ENCODE measurements at places on chromosomes 6 and 20. TPM values are rescaled to one million over a fixed set of nuclear protein-coding genes. Genes with fewer than 3 reads are reported as not detected.

APCDD1L gene
- total RNA-seq, result not detected

GRCh38 chr6:99467509-99468106, 42.5 kb upstream of the PNISR start:
- DNase-seq, result no peak
- no peaks in the 10 kb centered on the region for H3K27me3 ChIP-seq
- no peak overlapping the region for H3K27ac ChIP-seq
- H3K36me3 ChIP-seq, result peaks cover 3% of the 10 kb centered on the region
- no peaks in the 10 kb centered on the region for H3K4me1 ChIP-seq

DNA sequence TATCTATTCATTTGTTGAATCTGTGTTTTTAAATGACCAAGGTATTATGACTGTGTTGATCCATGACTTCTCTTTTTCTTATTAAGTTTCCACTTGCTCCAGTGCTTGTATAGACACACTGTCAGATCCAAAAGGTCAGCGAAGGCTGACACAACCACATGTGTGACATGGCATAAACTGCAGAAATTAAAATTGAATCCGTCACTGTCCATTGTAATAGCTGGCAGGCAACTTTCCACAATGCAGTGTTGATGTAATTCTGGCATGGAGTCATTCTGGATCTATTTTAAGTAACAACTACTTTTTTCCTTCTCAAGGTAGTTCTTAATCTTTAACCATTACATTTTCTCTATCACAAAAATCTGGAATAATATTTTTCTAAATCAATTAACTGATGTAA, 145.3 kb downstream of the AIG1 start:
- H3K27me3 ChIP-seq, result no peaks in the 10 kb centered on the region
- DNase-seq, result no peak
- H3K4me3 ChIP-seq, result no peak overlapping the region
- H3K36me3 ChIP-seq, result peaks cover 9% of the 10 kb centered on the region
- H3K27ac ChIP-seq, result no peak overlapping the region

DNA sequence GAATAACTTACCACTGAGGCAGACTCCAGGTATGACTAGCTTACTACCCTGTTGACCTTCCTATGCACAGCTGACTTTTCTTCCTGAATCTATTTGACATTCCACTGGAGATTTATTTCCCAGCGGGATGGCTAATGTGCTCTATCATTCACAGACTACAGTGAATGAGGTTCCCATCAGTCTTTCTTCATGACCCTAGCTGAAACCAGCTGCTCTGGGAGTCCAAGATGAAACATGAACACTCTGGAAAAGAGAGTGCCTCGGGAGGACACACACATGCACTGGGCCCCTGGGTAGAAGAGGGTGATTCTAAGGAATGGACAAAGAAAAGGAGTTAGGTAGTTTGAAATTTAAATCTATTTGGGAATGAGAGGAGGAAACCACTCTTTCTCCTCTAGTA, 82.6 kb upstream of the DST start:
- DNase-seq, result no peak
- no peaks in the 10 kb centered on the region for H3K36me3 ChIP-seq
- no peaks in the 10 kb centered on the region for H3K4me1 ChIP-seq
- no peak overlapping the region for H3K4me3 ChIP-seq
- H3K27me3 ChIP-seq, result no peaks in the 10 kb centered on the region
- no peak overlapping the region for H3K27ac ChIP-seq

- H3K27me3 ChIP-seq, result peaks cover 14% of the 10 kb centered on the region
- no peak overlapping the region for H3K27ac ChIP-seq
- peaks cover 3% of the 10 kb centered on the region for H3K4me1 ChIP-seq
- DNase-seq, result no peak
These were observed 3.9 kb upstream of the KCNS1 start for GRCh38 chr20:45104786-45105185.

CGA gene
- not detected for total RNA-seq

- H3K4me3 ChIP-seq, result no peak overlapping the region
- peaks cover 12% of the 10 kb centered on the region for H3K27me3 ChIP-seq
- peaks cover 3% of the 10 kb centered on the region for H3K4me1 ChIP-seq
- H3K27ac ChIP-seq, result no peak overlapping the region
- DNase-seq, result no peak
These were observed 55.0 kb upstream of the TCF21 start for GRCh38 chr6:133833949-133834359.

DNA sequence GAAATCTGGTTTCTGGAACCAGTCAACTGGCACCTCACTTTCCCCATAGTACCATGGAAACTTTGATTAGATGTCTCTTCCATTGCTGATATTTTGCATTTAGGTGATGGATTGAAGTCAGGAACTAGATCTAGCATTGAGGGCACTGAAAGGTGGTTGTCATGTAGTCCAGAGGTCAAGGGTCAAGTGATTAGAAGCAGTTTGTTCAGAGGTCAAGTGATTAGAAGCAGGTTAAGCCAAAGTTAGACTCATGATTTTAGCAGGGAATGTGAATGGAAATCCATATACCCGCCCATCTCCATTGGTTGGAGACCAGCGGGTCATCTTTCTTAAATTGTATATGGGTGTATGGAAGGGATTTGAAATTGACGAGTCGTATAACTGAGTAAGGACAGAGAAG, 51.2 kb downstream of the CBFA2T2 start:
- no peak overlapping the region for H3K27ac ChIP-seq
- H3K36me3 ChIP-seq, result peaks cover 4% of the 10 kb centered on the region
- H3K4me3 ChIP-seq, result no peak overlapping the region
- H3K27me3 ChIP-seq, result no peaks in the 10 kb centered on the region

GRCh38 chr6:27752038-27752885, 159.9 kb downstream of the OR2B2 start:
- peak overlapping the region; percentile 99 for H3K27ac ChIP-seq
- peaks cover 2% of the 10 kb centered on the region for H3K36me3 ChIP-seq
- H3K4me1 ChIP-seq, result peaks cover 29% of the 10 kb centered on the region
- H3K4me3 ChIP-seq, result peak overlapping the region; percentile 86

DNA sequence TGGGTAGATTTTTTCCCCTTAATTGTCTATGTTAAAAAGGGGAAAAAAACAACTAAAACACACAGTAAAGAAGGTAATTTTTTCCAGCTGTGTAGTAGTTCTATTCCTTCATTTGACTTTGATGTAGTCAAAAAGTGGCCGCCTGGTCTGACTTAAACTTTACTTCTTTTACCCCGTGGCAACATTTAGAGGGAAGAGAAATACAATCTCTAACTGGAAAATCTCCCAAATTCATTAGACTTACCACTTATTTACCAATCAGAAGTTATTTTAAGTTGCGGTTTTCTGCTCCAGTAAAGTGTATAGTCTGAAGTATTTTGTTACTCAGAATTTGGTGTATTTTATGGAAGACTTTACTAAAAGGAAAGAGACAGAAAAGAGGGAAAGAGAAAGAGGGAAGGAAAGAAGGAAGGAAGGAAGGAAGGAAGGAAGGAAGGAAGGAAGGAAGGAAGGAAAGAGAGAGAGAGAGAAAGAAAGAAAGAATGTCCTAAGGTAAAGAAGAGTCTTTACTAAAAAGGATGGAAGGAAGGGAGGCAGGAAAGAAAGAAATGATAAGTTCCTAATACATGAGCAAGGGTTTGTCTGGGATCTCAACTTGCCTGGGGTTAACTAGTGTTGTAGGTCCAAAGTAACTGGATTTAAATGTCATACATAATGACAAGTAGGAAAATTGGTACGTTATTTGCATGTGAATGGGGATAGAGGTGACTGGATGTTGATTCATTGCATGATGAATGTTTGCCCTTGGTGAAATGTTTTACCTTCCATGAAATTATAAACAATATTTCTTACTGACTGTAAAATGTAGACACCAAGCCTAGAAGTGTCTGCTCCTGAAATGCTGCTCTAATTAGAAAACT, 135.1 kb downstream of the SAMD5 start:
- no peak for DNase-seq
- H3K4me3 ChIP-seq, result no peak overlapping the region
- no peaks in the 10 kb centered on the region for H3K4me1 ChIP-seq
- peaks cover 2% of the 10 kb centered on the region for H3K27me3 ChIP-seq
- H3K36me3 ChIP-seq, result no peaks in the 10 kb centered on the region

TAAR2 gene
- total RNA-seq, result not detected

EDN3 gene
- total RNA-seq, result not detected

KCNK15 gene
- total RNA-seq, result 0.71 TPM

- H3K27ac ChIP-seq, result no peak overlapping the region
- H3K4me1 ChIP-seq, result peaks cover 62% of the 10 kb centered on the region
- peaks cover 62% of the 10 kb centered on the region for H3K36me3 ChIP-seq
- no peak overlapping the region for H3K4me3 ChIP-seq
- no peak for DNase-seq
- no peaks in the 10 kb centered on the region for H3K27me3 ChIP-seq
These were observed 51.1 kb downstream of the GNAS start for GRCh38 chr20:58903614-58904013.

DNA sequence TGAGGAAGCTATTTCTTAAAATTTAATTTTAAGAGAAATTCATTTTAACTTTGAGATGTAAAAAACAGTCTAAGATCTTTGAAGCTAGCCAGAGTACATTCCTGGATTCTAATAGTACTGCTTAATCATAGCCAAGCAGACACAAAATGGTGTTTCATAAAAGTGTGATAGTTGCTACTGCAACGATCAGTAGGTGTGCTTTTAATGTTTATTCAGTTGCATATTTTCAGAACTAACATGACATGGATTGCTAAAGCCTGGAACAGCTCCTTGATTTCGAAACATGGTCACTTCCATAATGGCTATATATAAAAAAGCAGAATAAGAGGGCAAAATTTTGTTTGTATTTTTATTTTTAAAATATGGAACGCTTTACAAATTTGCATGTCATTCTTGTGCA, 35.5 kb downstream of the SESN1 start:
- H3K4me1 ChIP-seq, result peaks cover 31% of the 10 kb centered on the region
- H3K4me3 ChIP-seq, result no peak overlapping the region
- no peaks in the 10 kb centered on the region for H3K36me3 ChIP-seq
- no peak for DNase-seq
- no peak overlapping the region for H3K27ac ChIP-seq

OOEP gene
- total RNA-seq, result not detected

DNA sequence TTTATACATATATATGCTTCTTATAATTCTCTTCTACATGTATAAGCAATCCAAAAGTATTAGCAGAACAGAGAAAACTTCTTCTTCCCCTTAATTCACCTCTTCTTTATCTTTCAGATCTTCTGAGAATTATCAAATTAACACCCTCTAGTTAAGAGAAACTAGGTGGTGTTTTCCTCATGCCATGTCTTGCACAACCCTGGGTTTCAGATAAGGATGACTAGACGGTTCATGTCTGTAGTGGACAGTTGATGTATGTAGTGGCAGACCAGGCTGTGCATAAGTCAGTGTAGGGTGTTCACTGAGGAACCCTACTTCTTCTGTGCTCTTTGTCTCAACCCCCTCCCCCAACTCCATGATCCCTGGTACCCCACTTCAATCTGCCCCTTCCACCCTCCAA, 187.3 kb downstream of the SAMD5 start:
- no peaks in the 10 kb centered on the region for H3K27me3 ChIP-seq
- no peaks in the 10 kb centered on the region for H3K4me1 ChIP-seq
- H3K36me3 ChIP-seq, result no peaks in the 10 kb centered on the region
- no peak for DNase-seq
- H3K27ac ChIP-seq, result no peak overlapping the region

DNMT3B gene
- total RNA-seq, result 1.7 TPM

RFX6 gene
- total RNA-seq, result not detected

GRCh38 chr20:32285621-32286371, 8.3 kb downstream of the KIF3B start:
- H3K4me3 ChIP-seq, result peak overlapping the region; percentile 62
- no peaks in the 10 kb centered on the region for H3K27me3 ChIP-seq
- peaks cover 30% of the 10 kb centered on the region for H3K36me3 ChIP-seq
- peaks cover 85% of the 10 kb centered on the region for H3K4me1 ChIP-seq

- no peaks in the 10 kb centered on the region for H3K36me3 ChIP-seq
- no peaks in the 10 kb centered on the region for H3K27me3 ChIP-seq
- no peak overlapping the region for H3K4me3 ChIP-seq
- H3K4me1 ChIP-seq, result no peaks in the 10 kb centered on the region
- no peak for DNase-seq
These were observed 146.5 kb downstream of the EPHA7 start for GRCh38 chr6:93272896-93273295.

- H3K36me3 ChIP-seq, result peaks cover 18% of the 10 kb centered on the region
- no peaks in the 10 kb centered on the region for H3K27me3 ChIP-seq
- H3K4me3 ChIP-seq, result no peak overlapping the region
These were observed 165.2 kb downstream of the WDR27 start for GRCh38 chr6:169536446-169537170.

SLC32A1 gene
- total RNA-seq, result not detected

BAG2 gene
- total RNA-seq, result 6.8 TPM

BCAS1 gene
- 0.07 TPM for total RNA-seq

DNA sequence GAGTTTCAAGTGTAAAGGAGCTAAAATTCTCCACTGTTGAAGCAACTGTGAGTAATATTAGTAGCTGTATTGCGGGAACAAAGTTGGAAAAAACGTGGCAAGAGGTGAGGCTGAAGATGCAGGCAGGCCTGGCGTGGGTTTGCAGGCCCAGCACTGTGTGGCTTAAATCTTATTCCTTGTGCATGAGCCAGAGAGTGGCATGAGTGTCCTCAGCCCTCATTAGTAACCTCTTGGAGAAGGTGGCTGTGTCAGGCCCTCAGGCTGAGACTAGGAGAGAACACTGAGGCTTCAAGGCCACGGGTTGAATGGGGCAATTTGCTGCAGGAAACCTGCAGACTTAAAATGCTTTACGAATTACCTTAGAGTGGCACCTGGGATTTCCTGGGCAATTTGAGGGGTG, 372.7 kb upstream of the CITED2 start:
- no peaks in the 10 kb centered on the region for H3K36me3 ChIP-seq
- H3K27ac ChIP-seq, result no peak overlapping the region
- no peaks in the 10 kb centered on the region for H3K27me3 ChIP-seq
- DNase-seq, result no peak
- H3K4me3 ChIP-seq, result no peak overlapping the region
- no peaks in the 10 kb centered on the region for H3K4me1 ChIP-seq

GRCh38 chr6:40968620-40969164, 70.3 kb downstream of the UNC5CL start:
- no peaks in the 10 kb centered on the region for H3K36me3 ChIP-seq
- peaks cover 5% of the 10 kb centered on the region for H3K27me3 ChIP-seq
- no peak overlapping the region for H3K4me3 ChIP-seq
- H3K27ac ChIP-seq, result no peak overlapping the region

SLC22A16 gene
- not detected for total RNA-seq

RIN2 gene
- total RNA-seq, result not detected

GRCh38 chr6:144657691-144658090, 372.6 kb downstream of the UTRN start:
- no peaks in the 10 kb centered on the region for H3K27me3 ChIP-seq
- no peak overlapping the region for H3K4me3 ChIP-seq
- H3K36me3 ChIP-seq, result no peaks in the 10 kb centered on the region
- no peak overlapping the region for H3K27ac ChIP-seq

DNA sequence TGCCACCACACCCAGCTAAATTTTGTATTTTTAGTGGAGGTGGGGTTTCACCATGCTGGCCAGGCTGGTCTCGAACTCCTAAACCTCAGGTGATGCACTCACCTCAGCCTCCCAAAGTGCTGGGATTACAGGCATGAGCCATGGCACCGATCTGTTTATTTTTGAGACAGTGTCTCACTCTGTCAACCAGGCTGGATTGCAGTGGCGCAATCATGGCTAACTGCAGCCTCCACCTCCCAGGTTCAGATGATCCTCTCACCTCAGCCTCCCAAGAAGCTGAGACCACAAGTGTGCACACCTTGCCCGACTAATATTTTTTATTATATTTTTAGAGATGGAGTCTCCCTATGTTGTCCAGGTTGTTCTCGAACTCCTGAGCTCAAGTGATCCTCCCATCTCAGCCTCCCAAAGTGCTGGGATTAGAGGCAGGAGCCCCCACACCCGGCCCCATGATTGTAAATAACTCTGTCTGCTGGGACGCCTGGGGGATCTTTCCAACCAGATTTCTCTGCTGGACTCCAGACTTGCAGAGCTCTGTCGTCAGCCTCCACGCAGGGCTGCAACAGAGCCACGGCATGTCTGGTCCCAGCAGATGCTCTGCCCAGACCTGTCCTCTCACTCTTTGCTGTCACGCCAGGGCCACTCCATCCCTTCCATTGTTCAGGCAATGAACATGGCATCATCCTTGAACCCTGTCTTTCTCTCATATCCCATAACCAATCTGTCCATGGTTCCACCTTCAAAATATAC, 25.3 kb downstream of the SYNJ2 start:
- no peaks in the 10 kb centered on the region for H3K27me3 ChIP-seq
- peaks cover 81% of the 10 kb centered on the region for H3K4me1 ChIP-seq
- no peak overlapping the region for H3K4me3 ChIP-seq
